ENCODE measurements at places on chromosomes 16 and 17. TPM values are rescaled to one million over a fixed set of nuclear protein-coding genes. Genes with fewer than 3 reads are reported as not detected.

RNF166 gene
- 52.1 TPM for total RNA-seq

DRC3 gene
- total RNA-seq, result not detected

KRTAP9-4 gene
- total RNA-seq, result not detected

PRR35 gene
- total RNA-seq, result not detected

SPDYE4 gene
- total RNA-seq, result not detected

DNA sequence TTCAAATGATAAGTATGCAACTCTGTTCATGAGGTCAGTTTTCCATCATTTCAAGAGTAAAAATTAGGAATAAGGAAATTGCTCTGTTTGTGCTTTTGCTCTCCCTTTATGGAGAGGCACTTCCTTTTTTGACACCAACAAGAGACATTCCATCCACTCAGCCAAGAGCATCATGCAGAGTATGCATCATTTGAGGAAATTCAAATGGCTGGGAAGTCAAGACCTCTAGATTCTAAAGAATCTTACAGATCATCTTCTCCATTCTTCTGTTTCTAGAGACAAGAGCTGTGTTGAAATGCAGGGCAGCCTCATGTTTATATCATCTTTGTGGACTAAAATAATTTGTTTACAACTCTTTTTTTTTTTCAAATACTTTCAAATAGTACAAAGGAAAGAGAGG is 669.4 kb downstream of the CDH11 start:
- H3K27me3 ChIP-seq, result no peaks in the 10 kb centered on the region
- H3K27ac ChIP-seq, result no peak overlapping the region
- no peak overlapping the region for H3K4me3 ChIP-seq
- no peaks in the 10 kb centered on the region for H3K4me1 ChIP-seq

Data from activated T-helper 2 cell treated with anti-CD3 and anti-CD28 coated beads, Interferon-gamma antibody, Interleukin-2, Interleukin-4, amounts not matched to agents 10 μg/mL and 5 μg/mL and 100 μg/mL, durations not matched to agents 14 hours and 24 hours and 36 hours (primary cell).